Skin of body (tissue), 3 donors: ENCODE measurements at places on chromosomes 2 and 18.

DNA sequence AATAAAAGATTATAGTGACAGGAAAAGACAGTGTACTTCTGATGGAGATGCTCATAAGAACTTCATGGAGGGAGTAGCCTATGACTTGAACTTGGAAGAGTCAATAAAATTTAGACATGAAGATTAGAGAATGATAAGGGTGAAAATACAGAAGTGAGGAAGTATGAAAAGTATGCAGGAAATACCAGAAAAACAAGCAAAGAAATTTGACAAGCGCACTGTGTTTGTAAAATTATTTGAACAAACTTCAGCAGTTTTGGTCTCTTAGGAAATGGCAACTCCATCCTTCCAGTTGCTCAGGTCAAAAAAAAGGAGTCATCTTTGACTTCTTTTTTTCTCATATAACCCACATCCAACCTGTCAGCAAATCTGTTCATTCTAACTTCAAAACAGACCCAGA lies 864.0 kb upstream of the ZEB2 start:
- DNase-seq: no peak

DNA sequence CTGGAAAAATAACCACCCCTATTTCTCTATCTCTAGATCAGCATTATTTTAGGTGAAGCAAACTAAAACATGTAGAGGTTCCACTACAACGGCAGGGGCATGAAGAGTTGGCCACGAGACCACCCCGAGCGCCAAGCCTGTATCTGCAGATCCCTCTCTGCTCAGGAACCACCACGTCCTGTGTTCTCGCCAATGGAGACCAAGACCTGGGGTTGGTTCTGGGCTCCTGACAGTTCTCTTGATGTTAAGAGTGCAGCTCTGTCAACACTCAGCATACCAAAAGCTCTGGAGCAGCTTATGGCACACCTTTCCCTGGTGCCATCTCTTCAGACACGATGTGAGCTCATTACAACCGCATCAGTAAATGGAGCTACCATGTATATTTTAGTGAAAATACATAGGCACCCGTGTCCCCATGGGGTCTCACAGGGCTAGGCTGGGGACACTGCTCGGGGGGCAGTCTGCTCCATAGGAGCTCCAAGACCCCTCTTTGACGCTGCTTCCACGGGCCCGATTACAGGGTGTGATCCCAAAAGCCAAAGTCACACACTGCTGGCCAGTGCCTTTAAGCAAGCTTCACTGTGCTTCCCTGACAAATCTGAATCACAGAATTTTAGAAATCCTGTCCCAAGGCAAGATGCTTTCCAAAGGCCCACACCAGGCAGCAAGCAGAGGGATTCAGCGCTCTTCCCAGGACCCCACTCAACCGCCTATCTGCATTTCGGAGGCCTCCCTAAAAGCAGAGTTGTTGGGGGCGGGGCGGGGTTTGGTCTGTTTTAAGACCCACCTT lies 72.2 kb downstream of the EMILIN2 start:
- DNase-seq: no peak

DNA sequence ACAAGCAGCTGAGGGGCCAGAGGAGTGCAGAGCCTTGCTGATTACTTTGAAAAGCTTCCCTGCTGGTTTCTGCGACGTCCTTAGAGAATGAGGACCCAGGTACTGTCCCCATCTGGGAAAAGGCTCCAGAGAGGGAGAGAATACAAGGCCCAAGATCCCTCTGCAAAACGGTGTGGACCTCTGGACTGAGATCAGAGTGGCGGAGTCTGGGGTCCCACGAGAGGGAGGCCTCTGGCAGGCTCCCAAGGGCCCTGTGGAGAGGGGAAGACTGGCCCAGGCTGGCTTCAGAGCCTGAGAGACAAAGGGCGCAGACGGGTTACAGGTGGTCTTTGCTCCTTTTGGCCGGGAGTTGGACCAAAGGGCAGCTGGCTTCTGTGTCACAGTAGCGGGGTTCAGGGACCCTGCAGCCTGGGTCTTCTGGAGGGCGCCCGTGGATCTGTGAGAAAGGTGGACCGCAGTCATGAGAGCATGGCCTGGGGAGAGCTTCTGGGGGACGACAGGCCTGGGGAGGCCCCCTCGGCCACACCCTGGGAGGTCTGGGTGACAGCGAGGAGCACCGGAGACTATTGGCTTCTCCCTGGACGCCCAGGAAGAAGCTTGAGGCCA lies 805 bp downstream of the SNORC start:
- DNase-seq: no peak

- DNase-seq: peak; percentile 3
These were observed 854.4 kb upstream of the SLC39A10 start for GRCh38 chr2:194802589-194802988.

GRCh38 chr2:217625557-217626169 lies 377.1 kb downstream of the TNS1 start:
- peak; percentile 49 for DNase-seq
